ENCODE measurements at places on chromosomes 2 and 18.

GRCh38 chr18:77143196-77143595 is 10.6 kb upstream of the MBP start:
- DNase-seq: no peak

DNA sequence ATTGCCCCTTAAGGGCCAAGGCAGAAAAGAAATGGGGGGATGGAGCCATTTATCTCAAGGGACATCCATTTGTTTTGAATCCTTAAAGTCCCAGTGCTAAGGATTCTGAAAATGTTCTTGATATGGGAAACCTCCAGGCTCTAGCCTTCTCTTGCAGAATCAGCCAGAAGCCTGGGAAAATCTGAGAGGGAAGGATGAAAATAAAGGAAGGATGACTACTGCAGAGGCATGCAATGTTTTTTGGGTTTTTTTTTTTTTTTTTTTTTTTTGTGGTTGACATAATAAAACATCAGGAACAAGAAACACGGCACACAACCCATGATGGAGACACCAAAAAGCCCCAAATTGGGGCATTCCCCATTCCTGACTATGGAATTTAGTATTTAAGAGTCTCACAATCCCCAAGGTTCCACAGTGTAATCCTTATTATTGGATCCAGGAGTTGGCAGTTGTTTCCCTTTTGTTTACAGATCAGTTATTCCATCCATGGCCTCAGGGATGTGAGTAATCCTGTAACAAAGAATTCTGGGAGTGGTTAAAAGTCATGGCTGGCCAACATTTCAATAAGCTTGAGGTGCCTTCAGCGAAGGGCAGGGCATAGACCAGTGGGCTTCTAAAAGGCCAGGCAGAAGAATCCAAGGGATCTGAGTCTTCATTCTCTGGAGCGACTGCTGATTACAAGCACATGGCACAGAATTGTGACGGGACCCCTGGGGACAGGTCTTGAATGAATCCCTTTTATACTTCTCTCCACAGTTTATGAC is 337.5 kb downstream of the GULP1 start:
- no peak for DNase-seq

DNA sequence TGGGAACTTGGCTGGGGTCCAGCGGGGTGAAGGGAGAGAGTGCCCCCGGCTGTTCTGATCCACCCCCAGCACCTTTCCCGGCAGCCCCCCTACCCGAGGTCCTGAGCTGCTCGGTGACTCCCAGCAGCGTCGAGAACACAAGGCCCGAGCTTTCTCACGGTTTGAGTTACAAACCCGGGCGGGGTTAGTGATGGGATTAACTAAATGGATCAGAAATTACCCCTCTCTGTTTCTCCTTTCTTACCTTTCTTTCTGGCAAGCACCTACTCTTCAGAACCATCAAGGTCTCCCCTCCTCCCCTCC is 139.4 kb upstream of the GPC1 start:
- DNase-seq: no peak

DNA sequence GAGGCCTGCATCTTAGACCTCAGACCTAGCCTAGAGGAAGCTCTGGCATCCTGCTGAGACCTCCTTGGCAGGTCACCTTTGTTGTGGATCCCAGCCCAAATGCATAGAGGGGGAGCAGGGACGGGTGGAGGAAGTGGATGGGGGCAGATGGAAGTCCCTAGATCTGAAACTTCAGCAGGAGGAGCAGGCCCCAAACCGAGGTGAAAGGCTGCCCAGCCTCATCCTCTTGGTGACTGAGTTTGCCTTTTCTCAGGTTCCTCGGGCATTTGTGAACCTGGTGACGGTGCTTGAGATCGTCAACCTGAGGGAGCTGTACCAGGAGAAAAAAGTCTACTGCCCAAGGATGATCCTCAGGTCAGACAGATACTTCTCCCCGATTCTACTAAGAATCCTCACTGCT is 86.3 kb downstream of the PLB1 start:
- no peak for DNase-seq

DNA sequence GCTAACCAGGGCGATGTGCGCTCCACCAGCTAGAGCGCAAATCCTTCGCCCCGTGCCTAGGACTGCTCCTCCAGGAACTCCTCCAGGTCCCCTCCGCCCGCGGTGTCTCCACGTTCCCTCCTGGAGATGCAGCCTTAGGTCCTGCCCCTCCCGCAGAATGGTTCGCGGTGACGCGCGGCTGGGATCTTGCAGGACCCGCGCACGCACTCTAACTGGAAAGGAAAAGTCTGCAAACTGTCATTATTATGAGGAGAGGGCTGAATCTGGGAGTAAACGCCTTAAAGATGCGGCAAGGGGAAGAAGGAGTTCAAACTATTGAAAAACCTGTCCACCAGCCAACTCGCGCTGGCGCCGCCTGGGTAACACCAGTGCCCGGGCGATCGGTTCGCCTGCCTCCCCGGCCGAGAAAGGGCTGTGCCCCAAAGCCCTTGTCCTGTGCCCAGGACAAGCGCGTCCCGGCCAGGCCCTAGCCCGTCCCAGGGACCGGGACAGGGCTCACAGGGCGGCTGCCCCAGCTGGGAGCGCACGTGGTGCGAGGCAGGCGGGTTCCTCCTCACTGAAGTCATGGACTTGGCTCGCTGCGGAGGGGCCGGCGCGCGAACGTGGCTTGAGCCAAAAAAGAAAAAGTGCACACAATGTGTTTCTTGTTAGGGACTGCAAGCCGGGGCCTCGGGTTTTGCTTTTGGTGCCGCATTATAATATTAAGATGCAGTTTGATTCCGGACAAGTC is 5.5 kb upstream of the ID2 start:
- no peak for DNase-seq

DNA sequence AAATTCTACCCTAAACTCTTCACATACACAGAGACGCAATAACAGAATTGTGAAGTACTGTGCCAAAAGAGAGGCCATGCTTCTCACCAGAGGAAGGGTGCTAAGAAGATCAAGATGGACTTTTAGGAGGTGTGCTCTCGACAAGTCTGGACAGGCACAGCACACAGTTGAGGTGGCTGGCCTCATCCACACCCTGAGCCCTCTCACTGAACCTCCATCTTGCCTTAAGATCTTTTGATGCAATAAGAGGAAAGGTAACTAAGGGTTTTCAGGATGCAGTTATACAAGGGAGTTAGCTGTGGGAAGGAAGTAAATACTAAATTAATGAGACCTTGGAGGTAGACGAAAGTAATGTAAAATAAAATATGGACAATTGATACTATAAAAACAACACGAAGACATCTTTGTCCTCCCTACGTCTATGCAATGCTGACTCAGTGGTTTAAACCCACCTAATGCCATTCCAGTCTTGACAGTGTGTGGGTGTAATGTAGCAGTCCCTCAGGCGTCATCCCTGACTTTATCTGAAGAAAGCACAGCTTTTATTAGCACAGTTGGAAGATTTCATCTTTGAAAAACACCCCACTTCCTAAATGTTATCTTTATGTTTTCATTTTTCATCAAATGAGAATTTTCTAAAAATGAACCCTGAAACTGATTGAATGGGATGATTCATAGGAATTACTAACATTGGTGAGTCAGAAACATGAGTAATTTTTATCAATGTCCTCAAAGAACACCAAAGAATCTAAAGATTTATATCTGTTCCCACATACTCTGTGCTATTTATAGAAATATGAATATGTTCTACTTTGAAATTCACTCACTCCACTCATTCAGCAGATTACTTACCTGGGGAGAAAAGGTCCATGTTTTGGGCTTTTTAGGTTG is 34.0 kb upstream of the MALL start:
- no peak for DNase-seq

DNA sequence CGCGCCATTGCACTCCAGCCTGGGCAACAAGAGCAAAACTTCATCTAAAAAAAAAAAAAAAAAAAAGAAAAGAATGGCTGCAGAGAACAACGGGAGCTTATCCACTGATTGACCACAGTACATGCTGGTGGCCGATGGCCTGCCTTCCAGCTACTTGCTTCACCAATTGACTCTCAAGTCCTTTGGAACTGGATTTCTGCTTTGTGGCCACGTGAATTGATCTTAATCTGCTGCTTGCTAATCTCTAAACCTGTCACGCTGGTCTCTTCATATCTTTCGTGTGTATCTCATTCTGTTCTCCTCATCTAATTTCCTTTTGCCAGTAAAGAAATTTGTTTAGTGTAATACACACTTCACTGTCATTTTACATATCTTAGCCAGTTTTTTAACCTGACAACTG is 512.5 kb upstream of the CNTNAP5 start:
- DNase-seq: no peak

DNA sequence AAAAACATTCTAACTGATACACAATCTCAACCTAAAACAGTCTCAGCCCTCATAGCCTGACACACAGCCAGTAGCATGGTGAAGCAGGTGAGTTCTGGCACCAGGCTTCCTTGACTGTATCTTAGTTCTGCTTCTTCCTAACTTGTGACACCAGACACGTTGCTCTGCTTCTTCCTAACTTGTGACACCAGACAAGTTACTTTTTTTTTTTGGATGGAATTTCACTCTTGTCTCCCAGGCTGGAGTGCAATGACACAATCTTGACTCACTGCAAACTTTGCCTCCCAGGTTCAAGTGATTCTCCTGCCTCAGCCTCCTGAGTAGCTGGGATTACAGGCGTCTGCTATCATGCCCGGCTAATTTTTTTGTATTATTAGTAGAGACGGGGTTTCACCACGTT is 6.7 kb upstream of the ATG16L1 start:
- no peak for DNase-seq

Measured in cortex of kidney (tissue), 1 donor.